Kidney glomerular epithelial cell (primary cell): ENCODE measurements at places on chromosomes 2 and 18.

GRCh38 chr2:199861132-199861774 is 10.3 kb upstream of the FTCDNL1 start:
- DNase-seq = peak; percentile 35

DNA sequence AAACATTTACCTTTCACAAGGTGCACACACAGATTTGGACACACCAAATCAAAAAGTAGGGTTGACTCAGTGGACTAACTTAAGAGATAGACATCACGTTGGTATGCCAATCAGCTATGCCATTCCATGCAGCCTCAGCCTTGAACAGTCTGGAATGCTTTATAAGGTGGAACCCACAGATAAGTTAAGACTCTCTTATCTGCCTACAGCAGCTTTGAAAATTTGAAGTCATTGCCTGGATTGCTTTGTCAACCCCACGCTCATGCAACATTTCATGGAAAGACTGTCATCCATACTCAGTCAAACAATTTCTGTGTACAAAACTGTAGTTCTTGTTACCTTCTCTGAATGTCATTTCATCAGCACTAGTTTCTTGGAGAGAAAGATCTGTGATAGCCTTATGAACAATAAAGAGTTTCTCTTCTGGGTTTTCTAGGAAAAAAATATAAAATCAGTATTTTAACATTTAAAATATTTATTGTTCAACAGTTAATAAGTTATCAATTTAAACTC is 1.2 kb downstream of the ERMN start:
- no peak for DNase-seq

- DNase-seq = no peak
Observed at GRCh38 chr18:57976230-57976773, 67.7 kb upstream of the NEDD4L start.

DNA sequence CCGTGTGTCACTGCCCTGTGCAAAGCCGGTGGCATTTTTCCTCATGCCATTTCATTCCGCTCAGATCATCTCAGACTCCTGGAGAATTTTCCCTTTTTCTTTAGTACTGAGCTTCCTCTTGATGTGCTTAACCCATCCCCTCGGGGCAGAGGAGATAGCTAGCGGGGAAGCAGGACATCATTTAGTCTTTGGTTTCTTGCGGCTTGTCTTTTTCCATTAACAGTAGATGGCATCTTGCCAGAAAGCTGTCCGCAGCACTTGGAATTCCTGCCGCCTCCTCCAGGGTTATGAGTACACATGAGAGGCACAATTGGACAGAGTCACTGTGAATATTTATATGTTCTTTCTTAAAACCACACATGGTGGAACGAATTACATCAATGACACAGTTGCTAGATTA is 226.6 kb downstream of the ALPK2 start:
- peak; percentile 52 for DNase-seq

DNA sequence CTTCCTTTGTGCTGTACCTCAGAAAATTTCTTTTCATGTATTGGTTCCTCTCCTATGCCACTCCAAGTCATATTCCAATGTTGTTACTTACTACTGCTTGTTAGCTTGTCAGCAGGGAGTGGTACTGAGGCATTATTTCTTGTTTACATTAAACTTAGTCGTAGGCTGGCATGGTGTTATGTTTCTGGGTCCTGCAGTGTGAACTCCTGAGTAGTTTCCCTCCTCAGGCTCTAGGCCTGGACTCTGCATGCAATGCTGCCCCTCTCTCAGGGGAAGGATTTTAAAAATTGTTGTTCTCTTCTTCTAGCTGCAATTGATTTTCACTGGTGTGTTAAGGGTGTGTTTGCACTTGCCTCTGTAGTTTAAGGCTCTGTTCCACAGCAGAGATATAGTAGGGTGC is 671.6 kb downstream of the PLCL1 start:
- no peak for DNase-seq
